NCI-H2081 treated with DMSO at 0.1 percent for 48 hours (cell line): ENCODE measurements at places on chromosomes 11 and 22.

DNA sequence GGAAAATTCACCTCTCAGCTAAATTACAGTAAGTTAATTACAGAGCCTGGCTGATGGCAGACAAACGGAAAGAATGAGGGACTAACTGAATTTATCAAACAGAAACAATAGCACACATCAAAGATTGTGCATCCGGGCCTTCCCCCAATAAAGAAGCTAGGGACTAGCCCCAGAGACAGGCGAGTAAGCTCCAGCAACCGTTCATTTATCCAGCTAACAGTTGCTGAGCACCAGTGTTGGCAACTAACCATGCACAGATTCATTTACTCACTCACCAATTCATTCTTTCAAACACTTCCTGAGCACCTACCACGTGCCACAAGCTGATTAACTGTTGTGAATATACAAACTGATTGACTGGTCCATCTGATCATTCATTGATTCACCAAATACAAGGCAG is 51.2 kb downstream of the SMCO4 start:
- no peak for DNase-seq

GRCh38 chr11:69211920-69212797 is 56.4 kb downstream of the SMIM38 start:
- no peak for DNase-seq

DNA sequence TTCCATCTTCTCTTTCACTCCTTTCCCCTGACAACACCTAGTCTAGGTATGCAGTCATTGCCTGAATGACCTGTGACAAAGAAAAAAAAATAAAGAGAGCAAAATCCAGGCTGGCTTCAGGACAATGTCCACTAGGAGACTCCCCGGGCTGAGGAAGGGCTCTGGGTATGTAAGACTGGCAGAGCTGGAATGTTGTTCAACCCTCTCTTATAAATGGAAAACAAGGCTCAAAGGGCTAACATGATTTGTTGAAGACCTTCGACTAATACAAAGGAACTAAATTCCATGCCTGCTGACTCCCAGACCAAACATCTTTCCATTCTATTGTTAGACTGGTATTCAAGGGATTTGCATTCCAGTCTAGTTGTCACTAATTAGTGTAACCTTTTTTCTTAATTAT is 122.2 kb downstream of the ARL14EP start:
- no peak for DNase-seq

GRCh38 chr11:125072218-125072960 is 9.3 kb downstream of the SLC37A2 start:
- DNase-seq: no peak

DNA sequence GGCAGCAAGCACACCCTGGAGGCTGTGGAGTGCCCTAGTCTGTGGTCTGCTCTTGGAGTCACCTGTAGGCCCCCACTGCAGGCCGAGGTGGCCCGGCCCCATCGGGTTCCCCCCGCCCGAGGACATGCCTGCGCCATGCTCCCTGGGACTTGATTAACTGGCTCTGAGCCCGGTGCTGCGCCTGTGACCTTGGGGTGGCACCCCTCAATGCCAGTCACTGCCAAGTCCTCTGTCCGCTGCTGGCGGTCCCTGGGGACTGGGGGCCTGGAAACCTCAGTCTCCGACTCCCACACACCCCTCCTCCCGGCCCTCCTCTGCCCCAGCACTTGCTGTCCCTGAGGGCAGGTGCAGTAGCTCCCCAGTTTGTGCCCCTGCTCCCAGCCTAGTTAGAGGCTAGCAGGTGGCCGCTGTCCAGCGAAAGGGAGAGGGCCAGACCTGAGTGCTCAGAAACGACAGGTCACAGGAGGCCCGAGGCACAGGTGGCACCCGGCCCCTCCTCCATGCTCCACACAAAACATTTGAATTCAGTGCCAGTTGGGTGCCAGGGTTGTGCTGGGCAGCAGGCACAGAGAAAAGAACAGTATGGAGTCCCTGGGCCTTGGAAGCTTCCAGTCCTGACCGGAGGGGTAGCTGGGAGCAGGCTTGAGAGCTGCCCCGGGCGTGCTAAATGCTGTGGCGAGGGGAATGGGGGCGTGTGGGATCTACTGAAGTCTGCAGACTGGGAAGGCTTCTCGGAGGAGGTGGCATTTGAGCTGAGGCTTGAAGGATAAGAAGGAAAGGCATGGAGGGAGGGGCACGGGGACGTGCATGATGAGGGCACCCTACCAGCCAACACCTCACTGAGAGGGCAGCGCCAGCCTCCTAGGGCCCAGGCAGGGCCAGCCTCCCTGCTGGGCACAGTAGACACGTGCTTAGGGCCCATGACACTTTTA is 16.4 kb upstream of the FLRT1 start:
- no peak for DNase-seq

GRCh38 chr11:100863080-100863581 is 176.0 kb downstream of the ARHGAP42 start:
- no peak for DNase-seq
